Activated CD8-positive, alpha-beta memory T cell treated with anti-CD3 and anti-CD28 coated beads for 4 hours (primary cell): ENCODE measurements at places on chromosomes 4 and X.

DNA sequence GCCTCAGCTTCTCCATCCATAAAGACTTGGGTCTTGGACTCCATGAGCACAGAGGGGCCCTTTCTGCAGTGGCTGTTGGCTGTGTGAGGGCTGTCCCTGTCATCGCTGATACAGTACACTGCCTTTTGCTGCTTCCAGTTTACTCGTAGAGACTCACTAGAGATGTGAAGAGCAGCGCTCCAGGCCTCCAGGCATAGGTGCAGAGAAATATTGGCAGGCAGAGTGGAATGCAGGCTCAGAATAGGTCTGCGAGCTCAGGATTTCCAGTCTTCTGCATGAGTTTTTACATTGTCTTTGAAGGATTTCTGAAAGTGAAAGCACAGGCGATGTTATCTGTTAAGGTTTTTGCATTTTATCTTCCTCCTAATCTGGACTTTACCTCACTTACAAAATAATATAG, 97.4 kb downstream of the AASDH start:
- no peak for DNase-seq

GRCh38 chr4:4311193-4311592, 21.1 kb downstream of the ZBTB49 start:
- DNase-seq = no peak

DNA sequence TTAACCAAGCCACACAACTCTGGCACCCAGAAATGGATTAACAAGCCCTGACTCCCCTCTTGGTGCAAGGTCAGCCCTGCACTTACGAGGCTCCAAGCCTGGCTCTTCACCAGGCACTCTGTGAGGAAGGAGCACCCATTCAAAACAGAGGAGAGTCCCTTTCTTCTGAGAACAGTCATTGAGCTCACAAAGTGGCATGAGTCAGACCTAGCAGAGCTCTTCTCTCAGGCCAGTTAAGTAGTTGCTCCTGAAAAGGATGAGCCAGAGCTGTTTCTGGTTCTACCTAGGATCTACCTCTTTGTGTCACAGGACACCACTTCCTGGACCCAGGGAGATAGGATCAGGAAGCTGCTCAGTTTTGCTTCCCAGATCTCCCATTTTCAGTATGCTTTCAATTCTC, 48.2 kb downstream of the EVC2 start:
- no peak for DNase-seq

GRCh38 chrX:146907391-146908240, 93.1 kb upstream of the CXorf51A start:
- no peak for DNase-seq

DNA sequence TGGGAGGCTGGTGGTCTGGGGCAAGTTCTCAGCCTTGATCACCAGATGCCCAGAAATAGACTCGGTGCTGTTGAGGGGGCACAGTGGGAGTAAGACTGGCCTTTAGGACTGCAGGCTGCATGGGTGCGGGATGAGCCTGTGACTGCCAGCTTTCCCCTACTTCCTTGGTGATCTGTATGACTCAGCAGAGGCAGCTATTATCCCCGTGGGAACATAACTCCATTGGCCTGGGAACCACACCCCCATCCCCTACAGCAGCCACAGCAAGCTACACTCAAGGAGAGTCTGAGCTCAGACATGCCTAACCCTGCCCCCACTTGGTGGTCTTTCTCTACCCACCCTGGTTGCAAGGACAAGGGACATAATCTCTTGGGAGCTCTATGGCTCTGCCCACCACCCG, 20.6 kb downstream of the CLIC2 start:
- DNase-seq = no peak
